ENCODE measurements at places on chromosomes 2 and 18. TPM values are rescaled to one million over a fixed set of nuclear protein-coding genes. Genes with fewer than 3 reads are reported as not detected.

Gene GALNT5
- not detected for total RNA-seq

DNA sequence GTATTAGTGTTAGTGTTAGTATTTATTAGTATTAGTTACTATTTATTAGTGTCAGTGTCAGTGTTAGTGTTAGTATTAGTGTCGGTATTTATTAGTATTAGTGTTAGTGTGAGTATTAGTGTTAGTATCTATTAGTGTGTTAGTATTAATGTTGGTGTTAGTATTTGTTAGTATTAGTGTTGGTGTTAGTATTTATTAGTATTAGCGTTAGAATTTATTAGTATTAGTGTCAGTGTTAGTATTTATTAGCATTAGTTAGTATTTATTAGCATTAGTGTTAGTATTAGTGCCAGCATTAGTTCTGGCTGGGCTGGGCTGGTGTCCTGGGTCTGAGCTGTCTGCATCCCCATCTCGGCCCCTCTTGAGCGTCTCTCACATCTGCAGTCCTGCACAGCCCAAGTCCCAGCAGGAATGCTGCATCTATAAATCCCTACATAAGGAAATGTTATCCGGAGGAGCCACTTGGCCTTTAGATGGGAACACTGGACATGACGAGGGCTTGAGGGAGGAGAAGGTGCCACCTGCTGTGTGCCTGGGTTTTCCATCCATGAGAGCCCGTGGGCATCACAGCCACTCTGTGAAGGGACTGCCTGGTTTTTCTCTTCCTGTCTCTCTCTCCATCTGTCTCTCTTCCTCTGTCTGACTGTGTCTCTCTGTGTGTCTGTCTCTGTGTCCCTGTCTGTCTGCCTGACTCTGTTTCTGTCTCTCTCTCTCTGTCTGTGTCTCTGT is 33.6 kb downstream of the TWIST2 start:
- H3K4me1 ChIP-seq, result no peaks in the 10 kb centered on the region
- no peak for DNase-seq
- H3K27ac ChIP-seq, result no peak overlapping the region

Gene PID1
- not detected for total RNA-seq

DNA sequence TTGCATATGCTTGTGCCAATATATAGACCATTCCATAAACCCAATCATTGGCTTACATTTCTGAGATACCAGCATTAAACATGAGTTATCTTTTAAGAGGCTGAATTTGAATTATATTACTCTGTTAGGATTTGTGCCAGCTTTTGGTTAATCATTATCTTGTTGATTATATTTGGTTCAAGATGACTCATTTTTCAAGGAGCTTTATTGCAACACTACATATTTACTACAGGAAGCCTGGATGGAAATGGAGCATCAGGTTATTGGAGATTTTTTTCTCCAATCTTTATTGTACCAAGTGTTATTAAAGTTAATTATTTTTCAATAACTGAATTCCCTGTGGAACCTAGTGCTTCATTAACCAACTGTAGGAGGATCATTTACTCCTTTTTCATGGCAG is 26.4 kb downstream of the EML4 start:
- no peak for DNase-seq
- no peaks in the 10 kb centered on the region for H3K36me3 ChIP-seq
- no peaks in the 10 kb centered on the region for H3K27me3 ChIP-seq
- no peak overlapping the region for H3K4me3 ChIP-seq

Gene GKN2
- not detected for total RNA-seq

GRCh38 chr2:68564426-68564825 is 79.0 kb upstream of the PROKR1 start:
- H3K27ac ChIP-seq, result no peak overlapping the region
- H3K27me3 ChIP-seq, result no peaks in the 10 kb centered on the region
- no peaks in the 10 kb centered on the region for H3K36me3 ChIP-seq
- no peaks in the 10 kb centered on the region for H3K4me1 ChIP-seq
- H3K4me3 ChIP-seq, result no peak overlapping the region

DNA sequence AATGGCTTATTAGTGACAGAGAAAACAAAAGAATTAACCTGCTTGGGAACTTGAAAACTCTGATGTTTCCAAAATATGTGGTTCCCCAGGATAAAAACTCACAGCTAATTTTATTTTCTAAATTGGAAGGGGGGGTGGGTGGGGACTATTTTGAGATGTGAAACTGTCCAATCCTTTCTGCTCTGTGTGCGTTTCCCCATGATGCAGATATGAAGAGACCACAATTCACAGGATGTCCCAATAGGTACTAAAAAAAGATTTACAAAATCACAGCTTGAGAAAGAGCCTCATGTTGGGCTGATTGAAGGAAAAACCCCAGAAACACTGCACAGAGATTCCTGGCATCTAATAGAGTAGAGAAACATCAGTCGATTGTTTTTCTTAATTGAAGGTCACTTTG is 273.2 kb downstream of the ARHGAP15 start:
- H3K4me1 ChIP-seq, result no peaks in the 10 kb centered on the region
- H3K36me3 ChIP-seq, result no peaks in the 10 kb centered on the region
- H3K27me3 ChIP-seq, result no peaks in the 10 kb centered on the region
- DNase-seq, result no peak

Gene C2orf80
- not detected for total RNA-seq

Measured in naive thymus-derived CD4-positive, alpha-beta T cell (primary cell).